Esophagus muscularis mucosa (tissue), 4 donors: ENCODE measurements at places on chromosomes 12 and 14.

GRCh38 chr14:94412671-94413638 is 24.6 kb upstream of the SERPINA1 start:
- DNase-seq = no peak

DNA sequence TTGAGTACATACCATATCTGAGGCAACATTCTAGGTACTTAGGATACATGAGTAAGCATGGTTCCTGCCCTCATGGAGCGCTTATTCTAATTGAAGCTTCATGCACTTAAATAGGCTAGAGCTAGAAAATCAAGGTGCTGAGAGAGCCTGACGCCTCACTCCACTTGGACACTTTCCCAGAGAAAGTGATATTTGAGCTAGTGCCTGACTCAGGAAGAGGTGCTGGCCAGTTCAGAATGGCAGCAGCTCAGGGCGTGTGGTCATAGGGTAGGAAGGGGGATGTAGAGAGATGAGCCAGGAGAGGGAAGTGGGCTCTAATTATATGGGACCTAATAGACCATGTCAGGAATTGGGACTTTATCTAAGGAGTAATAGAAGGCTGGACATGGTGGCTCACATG is 33.3 kb downstream of the TULP3 start:
- DNase-seq = no peak

DNA sequence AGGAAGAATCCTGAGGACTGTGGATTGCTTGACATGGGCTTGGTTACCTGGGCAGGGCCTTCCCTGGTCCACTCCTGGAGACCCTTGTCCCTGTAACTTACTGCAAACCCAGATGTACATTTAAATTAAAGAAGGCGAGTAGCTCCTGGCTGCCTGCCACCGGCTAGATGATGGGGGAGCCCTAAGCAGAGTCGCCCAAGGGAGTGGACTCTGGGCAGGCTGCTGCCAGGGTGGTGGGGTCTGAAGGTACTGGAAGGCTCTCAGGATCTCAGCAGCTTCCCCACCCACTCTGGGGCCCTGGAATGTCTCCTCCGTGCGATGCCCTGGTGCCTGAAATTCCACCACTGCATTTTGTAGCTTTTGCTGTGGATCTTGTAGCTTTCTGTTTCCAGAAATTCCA is 74.7 kb downstream of the FBXL14 start:
- DNase-seq = no peak

DNA sequence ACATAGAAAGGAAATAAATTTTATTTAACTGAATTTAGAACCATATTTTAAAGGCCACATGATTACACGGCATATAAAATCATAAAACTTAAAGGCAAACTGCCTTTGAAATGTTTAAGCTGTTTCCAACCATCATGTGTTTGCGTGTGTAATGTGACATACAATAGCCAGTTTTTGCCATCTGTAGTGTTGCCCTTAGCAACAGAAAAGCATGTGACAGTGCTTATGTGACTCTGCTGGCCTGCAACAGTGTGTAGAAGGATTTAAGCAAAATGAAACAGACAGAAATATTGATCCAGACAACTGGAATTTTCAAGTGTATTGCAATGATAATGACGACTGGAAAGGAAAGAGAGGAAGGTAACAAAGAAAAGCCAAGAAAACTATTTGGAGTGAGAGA is 49.5 kb downstream of the TSPAN19 start:
- no peak for DNase-seq

DNA sequence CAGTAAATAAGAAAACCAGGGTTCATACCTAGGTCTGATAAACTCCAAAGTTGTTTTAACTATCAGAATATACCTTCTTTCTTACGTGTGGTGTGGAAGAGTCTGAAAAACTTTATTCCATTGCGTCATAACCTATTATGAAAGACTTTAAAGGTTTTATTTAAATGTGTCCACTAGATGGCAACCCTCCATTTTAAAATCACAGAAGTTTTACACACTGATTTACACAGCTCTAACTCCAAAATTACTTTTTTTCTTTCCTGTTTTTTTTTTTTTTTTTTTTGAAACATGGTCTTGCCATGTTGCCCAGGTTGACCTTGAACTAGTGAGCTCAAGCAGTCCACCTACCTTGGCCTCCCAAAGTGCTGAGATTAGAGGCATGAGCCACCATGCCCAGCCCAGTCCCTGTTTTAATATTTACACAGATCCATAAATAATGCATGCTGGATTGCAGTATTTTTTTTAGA is 17.3 kb upstream of the TMPRSS12 start:
- no peak for DNase-seq

DNA sequence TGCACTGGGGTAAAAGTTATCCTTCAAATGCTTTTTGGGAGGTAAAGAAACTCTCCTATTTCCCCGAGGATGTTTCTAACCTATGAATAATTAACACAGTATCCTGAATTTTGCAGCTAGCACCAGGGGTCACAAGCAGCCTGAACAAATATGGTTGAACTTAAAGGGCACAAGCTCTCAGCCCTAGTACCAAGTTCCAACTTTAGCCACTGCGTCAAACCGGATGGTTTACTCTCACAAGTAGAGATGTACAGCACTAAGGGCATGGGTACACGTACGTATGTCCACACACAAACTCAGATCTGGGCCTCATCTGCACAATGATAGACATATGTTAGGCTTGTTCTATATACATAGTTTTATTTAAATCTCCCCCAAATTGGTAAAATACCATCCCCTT is 4.7 kb downstream of the CCDC88C start:
- DNase-seq = no peak

DNA sequence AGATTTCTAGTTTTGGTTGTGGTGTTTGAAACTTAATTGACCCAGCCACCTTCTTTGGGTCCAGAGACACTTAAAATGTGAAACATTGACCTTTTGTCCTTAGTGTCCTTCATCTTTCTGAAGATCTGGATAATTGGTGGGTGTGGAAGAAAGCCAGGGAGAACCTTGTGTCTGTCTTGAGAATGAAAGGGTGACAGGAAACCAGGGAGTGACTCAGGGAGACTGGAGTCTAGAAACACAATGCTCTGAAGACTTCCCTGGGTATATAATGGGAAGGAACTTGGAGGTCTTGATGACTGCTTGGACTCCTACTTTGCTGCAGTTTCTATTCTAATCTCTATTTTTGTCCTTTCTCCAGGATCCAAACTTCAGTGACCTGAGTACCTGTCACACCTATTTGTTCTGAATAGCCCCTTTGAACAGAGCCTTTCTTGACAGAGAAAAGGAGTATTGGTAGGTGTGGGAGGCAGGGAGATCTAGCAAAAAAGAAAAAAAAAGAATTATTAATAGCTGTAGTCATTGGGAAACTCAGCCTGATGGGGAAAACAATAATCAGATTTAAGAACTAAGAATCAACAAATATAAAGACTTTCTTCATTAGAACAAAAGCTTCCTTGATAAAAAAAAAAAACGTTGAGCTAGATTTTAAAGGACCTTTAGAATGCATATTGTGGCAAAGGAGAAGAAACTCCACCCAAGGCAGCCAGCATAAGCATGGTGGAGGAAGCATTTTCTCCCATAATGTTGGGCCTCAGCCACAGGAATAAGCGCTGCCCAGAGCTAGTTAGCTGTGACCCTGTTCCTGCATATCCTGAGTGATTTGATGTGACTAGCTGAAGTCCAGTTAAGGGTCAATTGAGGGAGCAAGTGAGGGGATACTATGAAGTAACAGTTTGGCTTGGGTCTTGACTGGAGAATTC is 77.9 kb upstream of the HOXC13 start:
- DNase-seq = peak; percentile 53

DNA sequence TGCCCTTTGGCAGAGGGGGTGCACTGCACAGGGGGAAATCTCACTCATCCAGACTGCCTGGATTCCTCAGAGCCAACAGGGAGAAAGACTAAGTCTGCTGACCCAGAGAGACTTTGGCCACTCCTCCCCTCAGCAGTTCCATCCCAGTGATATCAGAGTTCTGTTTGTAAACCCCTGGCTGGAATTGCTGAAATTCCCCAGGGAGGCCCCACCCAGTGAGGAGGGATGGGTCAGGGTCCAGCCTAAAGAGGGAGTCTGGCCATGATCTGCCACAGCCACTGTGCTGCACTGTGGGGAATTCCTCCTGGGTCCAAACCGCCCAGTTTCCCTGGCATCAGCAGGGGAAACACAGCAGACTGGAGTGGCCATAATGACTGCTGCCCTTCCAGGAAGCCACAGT is 54.9 kb upstream of the USP15 start:
- no peak for DNase-seq
